ENCODE measurements at places on chromosomes 12 and 14.
A peak's percentile ranks its signal among the peaks of the same experiment; 100 is the strongest.

- peak; percentile 77 for DNase-seq
Measured at GRCh38 chr12:55847033-55847432, 4.3 kb upstream of the MMP19 start.

DNA sequence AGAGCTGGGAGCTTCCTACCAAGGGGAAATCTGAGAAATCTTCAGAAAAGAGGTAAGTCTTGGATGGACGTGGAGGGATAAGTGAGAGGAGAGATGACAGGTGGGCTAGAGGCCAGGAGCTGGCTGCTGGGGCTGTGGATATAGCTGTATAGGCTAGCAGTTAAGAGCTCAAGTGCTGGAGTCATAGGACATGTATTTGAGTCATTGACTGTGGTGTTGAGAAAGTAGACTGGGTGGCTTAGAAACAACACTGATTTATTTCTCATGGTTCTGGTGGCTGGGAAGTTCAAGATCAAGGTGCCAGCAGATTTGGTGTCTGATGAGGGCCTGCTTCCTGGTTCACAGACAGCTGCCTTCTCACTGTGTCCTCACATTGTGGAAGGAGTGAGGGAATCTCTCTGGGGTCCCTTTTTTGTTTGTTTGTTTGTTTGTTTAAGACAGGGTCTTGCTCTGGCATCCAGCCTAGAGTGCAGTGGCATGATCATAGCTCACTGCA, 151.1 kb upstream of the FUT8 start:
- DNase-seq: no peak

GRCh38 chr14:102930753-102931579, 8.5 kb downstream of the AMN start:
- DNase-seq: no peak

DNA sequence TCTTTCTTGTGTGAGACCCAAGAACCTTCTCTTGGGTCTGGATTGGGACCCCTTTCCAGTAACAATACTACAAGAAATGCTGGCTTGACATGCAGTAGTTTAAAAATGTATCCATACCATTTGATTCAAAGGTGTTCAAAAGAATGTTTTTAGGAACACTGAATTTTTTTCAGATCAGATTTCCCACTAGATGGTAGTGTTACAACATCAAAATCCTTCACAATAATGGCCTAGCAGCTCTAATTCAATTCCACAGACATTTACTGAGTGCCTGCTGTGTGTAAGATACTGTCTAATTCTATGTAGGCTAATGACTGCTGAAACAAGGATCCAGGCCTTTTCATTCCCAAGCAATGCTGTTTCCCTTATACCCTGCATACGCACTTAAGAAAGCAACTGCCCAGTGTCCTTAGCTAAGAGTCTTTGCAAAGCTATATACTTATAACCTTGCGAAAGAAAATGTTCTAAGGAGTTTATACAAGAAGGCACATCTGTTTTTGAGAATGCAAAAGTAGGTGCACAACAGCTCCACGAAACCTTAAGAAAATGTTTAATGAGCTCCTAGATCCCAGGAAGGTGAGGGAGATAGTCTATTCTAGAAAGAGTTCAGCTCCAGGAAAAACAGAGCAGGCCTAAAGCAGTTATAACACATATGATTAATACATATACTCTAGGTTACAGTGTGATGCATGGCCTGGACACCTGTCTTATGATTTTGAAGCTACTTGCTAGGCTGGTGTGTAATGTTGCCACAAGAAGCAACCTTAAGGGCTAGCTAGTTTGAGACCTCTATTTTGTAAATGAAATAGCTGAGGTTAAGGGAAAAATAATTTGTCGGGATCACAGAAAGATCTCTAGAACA, 50.9 kb upstream of the PKP2 start:
- DNase-seq: no peak

- DNase-seq: no peak
Measured at GRCh38 chr12:107903341-107904061, 129.0 kb downstream of the ASCL4 start.

- DNase-seq: no peak
Measured at GRCh38 chr14:57732463-57733285, 133.2 kb downstream of the SLC35F4 start.
